ENCODE measurements at places on chromosomes 4 and X.

GRCh38 chr4:168259096-168259495 is 59.5 kb downstream of the DDX60 start:
- no peak for DNase-seq

- no peak for DNase-seq
These were observed 98.2 kb downstream of the SOWAHB start for GRCh38 chr4:76799718-76800117.

DNA sequence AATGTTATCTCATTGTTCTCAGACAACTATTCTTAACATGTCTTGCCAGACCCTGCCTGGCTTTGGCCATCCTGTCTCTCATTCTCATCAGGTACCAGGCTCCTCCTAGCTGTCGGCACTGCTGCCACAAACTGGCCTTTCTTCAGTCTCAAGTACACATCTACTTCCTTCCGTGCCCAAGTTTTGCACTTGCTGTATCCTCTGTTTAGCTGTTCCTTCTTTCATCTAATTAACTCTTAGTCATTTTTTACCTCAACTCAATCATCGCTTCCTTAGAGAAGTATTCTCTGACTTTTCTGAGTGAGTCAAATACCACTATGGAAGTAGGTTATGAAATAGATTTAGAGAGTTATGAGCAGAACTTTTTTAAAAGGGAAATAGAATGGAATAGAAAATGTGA is 19.7 kb downstream of the CXCL3 start:
- peak; percentile 69 for DNase-seq

- DNase-seq, result no peak
These were observed 82.4 kb downstream of the AFAP1 start for GRCh38 chr4:7857238-7857701.

DNA sequence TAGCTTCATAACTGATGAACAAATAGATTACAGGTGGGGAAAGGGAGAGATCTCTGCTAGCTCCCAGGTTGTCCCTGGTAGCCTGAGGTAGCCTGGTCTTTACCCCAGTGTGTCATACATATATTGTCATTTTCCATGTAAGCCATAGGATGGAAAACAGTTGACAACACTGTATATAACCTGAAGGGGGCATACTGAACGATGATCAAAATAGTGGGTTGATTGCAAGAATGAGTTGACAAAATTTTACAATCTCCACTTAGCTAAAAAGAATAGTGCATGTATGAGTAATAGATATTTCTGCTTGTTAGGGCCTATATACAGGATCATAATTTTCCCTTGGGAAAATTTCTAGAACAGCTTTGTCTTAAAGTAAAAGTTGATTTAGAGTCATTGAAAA is 304.1 kb upstream of the HAND2 start:
- no peak for DNase-seq

DNA sequence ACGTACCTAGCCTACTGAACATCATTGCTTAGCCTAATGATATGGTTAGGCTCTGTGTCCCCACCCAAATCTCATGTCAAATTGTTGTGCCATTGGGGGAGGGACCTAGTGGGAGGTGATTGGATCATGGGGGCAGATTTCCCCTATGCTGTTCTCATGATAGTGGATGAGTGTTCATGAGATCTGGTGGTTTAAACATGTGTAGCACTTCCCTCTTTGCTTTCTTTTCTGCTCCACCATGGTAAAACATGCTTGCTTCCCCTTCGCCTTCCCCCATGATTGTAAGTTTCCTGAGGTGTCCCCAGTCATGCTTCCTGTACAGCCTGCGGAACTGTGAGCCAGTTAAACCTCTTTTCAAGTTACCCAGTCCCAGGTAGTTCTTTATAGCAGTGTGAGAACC is 102.6 kb downstream of the RAPGEF2 start:
- DNase-seq, result no peak

- DNase-seq, result no peak
These were observed 7.4 kb upstream of the PDE6B start for GRCh38 chr4:617644-618641.

GRCh38 chr4:169124661-169125060 is 114.6 kb upstream of the CBR4 start:
- DNase-seq, result no peak

- DNase-seq, result no peak
These were observed 717 bp downstream of the YY2 start for GRCh38 chrX:21856504-21856903.

- DNase-seq, result no peak
These were observed 7.7 kb downstream of the NKX3-2 start for GRCh38 chr4:13536607-13537006.

DNA sequence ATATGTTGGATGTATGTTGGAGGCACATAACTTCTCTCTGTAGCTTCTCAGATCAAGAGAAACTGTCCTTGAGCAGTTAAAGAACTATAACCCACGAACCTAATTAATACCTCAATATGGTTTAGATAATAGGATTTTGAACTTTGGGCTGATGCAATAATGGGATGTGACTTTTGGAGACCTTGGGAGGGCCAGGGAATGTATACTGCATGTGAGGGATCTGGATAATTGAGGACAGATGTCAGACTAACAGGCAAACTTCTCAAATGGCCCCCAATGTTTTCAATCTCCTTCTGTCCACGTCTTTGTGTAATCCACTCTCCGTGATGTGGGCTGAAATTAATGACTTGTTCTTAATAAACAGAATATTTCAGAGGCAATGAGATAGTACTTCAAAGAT is 202.2 kb upstream of the FAT4 start:
- no peak for DNase-seq

DNA sequence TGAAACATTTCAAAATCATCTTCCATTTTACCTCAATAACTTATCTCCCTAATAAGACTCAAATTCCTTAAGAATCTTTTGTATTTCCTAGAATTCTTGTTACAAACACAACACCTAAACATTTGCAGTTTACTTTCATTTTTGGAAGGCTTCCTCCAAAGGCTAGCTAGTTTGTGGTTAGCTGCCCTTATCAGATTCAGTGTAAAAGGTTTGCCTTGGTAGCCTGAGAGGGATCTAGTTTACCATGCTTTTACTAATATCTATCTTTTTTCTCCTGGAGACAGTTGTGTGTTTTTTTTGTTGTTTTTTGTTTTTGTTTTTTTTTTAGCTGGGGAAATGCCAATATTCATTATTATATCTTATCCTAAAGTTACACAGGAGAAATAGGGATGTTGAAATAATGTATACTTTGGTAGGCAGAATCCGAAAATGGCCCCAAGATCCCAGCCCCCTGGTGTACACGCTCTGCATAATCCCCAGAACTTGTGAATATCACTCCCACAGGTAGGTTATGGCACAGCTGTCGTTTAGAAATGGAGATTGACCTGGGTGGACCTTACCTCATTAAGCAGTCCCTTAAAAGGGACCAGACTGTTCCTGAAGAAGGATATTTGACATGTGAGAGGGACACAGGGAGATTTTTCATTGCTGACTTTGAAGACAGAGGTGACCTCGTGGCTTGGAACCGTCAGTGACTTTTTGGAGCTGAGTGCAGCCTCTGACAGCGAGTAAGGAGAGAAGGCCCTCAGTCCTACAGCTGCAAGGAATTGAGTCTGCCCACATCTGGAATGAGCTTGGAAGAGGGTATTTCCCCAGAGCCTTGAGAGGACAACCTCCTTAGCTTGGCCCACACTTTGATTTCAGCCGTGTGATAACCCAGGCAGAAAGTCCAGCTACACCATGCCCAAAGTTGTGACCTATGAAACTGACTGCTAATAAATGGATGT is 33.4 kb downstream of the SEPTIN11 start:
- DNase-seq, result no peak

DNA sequence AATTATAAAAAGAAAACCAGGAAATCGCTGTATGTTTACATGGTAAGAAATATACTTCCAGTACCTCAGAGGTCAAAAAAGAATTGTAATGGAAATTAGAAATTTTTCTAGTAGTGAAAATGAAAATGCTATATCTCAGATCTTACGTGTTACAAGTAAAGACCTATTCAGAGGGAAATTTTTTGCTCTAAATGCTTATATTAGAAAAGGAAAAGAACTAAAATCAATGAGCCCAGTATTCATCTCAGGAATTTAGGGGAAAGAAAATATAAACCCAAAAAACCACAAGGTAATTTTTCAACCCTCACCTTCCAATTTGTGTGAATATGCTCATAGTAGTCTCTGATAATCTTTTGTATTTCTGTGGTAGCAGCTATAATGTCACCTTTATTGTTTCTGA is 145.6 kb downstream of the RAP1GDS1 start:
- DNase-seq, result no peak

- DNase-seq, result no peak
These were observed 30.8 kb downstream of the TNIP2 start for GRCh38 chr4:2725380-2725779.

DNA sequence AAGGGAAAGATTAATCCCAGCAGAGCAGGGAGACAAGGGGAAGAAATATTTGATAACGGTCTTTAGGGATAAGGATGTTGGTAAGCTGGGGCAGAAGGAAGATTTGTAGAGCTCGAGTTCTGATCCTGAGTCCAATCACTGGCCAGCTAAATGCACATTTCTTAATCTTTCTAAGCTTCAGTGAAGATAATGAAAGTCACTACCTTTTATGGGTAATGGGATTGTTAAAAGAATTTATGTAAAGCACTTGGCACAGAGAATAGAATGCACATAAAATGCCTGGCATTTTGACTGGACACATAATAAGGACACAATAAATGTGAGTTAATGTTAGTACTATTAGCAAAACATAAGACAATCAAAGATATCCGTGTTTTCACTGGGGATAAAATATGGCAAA is 43.3 kb downstream of the NCAPG start:
- no peak for DNase-seq

DNA sequence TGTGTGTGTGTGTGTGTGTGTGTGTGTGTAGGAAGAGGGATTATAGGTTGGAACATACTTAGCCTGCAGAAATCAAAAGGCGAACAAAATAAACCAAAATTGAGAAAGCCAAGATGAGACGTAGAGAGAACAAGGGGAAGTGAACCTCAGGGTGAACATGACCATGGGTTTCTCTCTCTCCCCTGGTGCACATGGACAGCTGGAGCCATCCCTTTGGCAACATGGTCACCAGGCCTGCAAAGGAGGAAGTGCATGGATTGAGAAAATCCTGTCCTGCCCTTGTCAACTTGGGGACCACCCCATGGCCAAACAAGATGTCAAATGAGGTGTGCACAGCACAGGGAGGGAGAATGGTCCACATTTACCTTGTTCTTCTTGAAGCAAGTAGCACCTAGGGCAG is 23.1 kb downstream of the LGI2 start:
- DNase-seq, result no peak

GRCh38 chr4:56261027-56261426 is 126.3 kb downstream of the AASDH start:
- DNase-seq, result peak; percentile 71

GRCh38 chr4:155512817-155513216 is 136.1 kb upstream of the MAP9 start:
- DNase-seq, result no peak

DNA sequence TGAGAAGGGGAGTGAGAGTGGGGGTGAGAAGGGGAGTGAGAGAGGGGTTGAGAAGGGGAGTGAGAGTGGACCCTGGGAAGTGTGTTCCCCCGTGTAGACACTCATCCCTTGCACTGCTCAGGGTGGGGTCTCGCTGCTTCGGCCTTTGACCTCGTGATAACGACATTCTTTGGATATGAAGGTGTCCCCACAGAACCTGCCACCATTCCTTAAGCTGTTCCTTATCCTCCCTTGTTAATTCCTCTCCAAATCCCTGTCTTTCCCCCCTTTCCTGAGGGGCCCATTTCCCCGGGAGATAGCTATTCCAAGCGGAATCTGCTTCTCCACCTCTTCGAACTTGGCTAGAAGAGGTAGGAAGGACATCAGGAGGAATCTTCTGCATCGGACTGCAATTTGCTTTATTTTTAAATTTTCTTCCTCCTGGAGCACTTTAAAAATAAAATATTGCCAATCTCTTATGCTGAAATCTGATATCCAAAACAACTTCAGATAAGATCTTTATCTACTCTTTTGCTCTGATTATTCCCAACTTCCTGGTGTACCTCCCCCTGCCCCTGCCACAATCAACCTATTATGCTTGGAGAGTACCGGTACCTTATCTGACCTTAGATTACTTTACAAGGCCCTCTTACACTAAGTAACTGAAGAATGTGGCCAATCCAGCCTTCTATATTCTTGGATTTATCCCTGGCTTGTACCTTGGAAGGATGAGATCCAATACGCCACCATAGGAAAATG is 15.6 kb downstream of the TRIML1 start:
- no peak for DNase-seq

- peak; percentile 38 for DNase-seq
These were observed 36.9 kb upstream of the SYTL4 start for GRCh38 chrX:100768679-100769338.

GRCh38 chr4:182917182-182918043 is at the start of gene DCTD:
Gene DCTD (minus strand): TSS chr4:182917386. CDS start chr4:182915568, 1,818 bp downstream.
- peak; percentile 72 for DNase-seq

DNA sequence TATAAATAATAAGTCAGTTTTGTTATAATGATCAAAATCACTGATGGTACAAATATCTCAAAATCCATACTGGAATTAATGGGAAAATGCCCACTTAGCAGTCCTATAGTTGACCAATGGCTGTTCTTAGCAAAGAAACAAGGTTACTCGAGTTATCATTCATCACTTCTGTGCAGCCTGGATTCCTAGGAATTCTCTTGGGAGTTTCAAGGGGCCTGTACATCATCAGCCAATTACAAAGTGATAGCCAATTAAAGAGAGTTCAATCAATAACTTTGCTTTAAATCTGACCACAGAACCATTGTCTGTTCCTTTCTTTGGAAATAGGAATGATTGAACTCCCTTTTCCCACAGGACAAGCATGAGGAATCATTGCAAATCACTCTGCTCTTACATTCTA is 205.5 kb downstream of the PCDH19 start:
- no peak for DNase-seq

- no peak for DNase-seq
These were observed 145.5 kb downstream of the AREG start for GRCh38 chr4:74590476-74590875.

DNA sequence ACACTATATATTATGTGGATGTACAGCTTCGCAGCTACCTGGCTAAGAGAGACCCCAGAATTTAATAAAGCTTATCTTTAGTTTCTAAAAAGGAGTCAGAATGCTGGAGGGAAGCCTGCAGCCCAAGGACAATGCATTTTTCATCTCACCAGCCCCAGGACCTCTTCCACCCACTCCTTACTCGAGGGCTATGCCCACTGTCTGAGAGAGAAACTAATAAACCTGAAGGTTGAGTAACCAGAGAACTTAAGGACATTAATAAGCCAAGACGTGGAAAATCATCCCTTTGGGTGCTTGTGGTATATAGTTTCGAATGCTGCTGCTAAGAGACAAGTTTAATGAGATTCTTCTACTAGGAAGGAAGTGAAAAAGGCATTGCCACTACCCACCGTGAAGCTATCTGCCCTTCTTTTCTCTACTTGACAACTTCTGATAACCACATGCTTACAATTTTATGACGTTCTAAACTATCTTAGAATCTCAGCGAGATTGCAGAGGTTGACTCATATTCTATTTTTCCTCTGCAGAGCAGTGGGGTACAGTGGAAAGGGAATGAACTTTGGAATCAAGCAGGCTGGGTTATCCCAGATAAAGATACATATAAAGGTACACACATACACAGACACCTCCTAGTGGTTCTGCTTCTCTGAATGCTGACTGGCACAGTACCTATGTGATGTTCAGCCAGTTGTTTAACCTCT is 3.3 kb downstream of the RELL1 start:
- no peak for DNase-seq

GRCh38 chr4:56653461-56654237 is 27.4 kb downstream of the HOPX start:
- peak; percentile 95 for DNase-seq

Measured in GDM1 (cell line).